Kidney tubule cell (primary cell): ENCODE measurements at places on chromosomes 16 and 17.

- DNase-seq = no peak
Observed at GRCh38 chr17:1606352-1606985, 22.2 kb downstream of the SLC43A2 start.

DNA sequence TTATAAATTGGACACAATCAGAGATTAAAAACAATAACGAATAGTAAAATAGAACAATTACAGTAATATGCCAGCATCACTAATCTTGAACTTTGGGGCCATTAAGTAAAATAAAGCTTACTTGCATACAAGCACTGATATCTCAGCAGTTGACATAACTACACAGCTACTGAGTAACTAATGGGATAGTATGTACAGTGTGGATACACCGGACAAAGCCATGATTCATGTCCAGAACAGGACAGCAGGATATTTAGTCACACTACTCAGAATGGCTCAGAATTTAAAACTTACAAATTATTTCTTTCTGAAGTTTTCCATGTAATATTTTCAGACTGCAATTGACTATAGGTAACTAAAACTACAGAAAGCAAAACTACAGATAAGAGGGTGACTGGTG lies 427.5 kb downstream of the CDH13 start:
- DNase-seq = peak; percentile 13

DNA sequence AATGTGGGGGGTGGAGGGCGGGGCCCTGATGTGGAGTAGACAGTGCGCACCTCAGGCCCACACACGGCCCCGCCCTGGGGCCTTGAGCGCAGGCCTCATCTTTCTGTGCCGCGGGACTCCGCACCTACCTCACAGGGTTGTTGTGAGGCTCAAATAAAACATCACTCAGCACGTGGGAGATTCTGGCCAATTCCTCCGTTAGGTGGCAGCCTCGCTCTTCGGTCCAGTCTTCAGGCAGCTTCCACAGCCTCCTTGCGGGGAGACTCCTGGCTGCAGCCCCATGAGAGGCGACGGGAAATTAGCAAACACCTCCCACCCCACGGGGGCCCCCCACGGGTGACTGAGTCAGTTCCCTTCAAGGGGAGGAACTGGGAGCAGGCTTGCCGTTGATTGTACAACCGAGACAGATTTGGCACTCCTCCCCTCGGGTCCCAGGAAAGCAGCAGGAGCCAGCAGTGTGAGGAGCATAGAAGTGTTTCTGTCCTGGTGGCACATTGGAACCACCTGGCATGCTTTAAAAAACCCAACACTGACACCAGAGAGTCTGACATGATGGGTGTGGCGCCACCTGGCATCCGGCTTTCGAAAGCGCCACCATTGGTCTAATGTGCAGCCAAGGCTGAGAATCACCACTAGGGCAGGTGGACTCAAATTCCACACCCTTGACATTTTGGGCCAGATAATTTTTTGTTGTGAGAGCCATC lies 7.6 kb downstream of the MRM1 start:
- DNase-seq = peak; percentile 56

- peak; percentile 90 for DNase-seq
Observed at GRCh38 chr16:54080524-54081008, 206.0 kb downstream of the IRX3 start.
